ENCODE measurements at places on chromosomes 16 and 17.

DNA sequence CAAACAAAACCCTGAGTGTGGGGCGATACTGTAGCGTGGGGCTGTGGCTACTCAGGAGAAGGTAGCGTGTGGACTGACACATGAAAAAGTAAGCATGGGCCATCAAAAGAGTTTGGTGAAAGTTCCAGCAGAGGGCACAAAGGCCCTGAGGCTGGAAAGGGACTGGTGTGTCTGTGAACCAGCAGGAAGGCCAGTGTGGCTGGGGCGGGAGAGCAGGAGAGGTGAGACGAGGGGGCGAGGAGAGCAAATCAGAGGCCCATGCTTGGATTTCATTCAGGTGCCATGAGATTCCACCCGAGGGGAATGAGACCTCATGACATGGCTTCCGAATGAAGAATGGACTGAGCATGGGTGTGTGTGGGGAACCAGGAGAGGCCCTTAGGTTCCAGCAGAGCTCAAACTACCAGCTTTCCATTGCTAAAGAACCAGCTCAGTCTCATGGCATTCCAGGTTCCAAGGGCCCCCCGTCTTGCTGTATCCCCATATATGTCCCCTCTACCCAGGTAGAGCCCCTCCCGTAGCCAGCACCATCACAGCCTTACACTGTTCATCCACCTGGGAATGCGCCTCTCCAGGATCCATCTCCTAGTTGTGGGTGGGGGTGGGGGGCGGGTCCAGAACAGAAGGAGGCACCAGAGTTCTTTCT, 31.1 kb downstream of the TRPV2 start:
- no peak for DNase-seq

- no peak for DNase-seq
Observed at GRCh38 chr17:77720946-77721845, 237.3 kb upstream of the TNRC6C start.

DNA sequence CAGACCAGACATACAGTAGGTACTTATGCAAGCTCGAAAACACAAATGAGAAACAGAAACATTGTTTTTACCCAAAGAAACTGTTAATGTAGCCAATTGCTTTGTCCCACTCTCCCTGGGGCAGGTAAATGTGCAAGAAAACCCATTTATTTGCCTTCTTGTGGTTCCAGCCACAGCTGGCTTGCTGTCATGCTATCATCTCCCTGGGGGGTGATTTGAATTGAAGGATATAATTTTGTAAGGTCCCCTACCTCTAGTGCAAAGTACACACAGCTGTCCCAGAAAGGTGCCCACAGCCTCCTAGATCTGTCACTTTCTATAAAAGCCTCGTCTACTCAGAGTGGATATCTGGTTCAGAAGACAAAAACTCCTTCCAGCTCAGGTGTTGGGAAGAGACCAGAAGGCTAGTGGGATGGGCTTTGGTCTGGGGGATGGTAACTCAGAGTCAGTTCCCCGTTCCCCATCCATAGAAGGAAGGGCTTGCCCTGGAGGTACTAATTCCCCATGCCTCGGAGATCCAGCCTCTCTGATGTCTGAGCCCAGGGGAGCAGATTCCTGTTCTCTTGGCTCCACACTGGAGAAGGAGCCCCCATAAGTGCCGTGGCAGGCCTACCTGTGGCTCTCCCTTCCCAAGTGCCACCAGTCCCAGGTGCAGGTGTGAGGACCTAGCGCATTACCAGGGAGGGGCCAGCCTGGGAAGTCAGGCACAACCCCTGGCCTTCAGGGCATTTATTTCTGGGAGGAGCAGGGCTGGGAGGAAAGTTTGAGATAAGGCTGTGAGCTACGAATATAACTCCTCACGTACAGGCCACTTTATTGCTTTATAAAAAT, 2.4 kb upstream of the PRR15L start:
- DNase-seq = no peak

- peak; percentile 34 for DNase-seq
Observed at GRCh38 chr17:80036715-80037477, 454 bp downstream of the CCDC40 start.

DNA sequence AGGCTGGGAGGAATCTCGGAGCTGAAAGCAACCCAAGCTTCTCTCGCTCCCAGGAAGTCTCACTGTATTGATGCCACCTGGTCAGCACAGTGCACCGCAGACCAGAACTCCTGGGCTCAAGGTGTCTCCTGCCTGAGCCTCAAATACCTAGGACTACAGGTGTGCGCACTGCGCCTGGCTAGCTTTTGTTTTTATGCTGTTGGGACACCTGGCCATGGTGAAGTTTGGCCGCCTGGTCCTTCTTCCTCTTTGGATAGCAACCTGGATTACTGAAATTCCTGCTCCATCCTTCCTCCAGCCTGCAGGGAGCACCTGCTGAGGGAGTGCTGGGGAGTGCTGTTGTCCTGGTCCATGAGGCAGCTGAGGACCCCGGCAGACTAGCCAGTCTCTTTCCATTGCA, 56.6 kb downstream of the COTL1 start:
- no peak for DNase-seq

GRCh38 chr16:89052890-89053724, 40.5 kb upstream of the ACSF3 start:
- no peak for DNase-seq

- peak; percentile 67 for DNase-seq
Observed at GRCh38 chr17:1002771-1003555, 6.0 kb downstream of the TIMM22 start.

- DNase-seq = peak; percentile 27
Observed at GRCh38 chr16:9007177-9007794, 43.6 kb upstream of the USP7 start.

- DNase-seq = no peak
Observed at GRCh38 chr17:48928876-48929811, 15.5 kb downstream of the SNF8 start.

GRCh38 chr17:28181568-28181967, 137.4 kb upstream of the TMEM97 start:
- DNase-seq = no peak

- DNase-seq = no peak
Observed at GRCh38 chr17:7888184-7888920, at the start of gene CHD3. Gene CHD3 (plus strand): TSS chr17:7888789. CDS start chr17:7889001, 212 bp downstream.

GRCh38 chr16:78796221-78796866, 696.9 kb downstream of the WWOX start:
- DNase-seq = peak; percentile 1

DNA sequence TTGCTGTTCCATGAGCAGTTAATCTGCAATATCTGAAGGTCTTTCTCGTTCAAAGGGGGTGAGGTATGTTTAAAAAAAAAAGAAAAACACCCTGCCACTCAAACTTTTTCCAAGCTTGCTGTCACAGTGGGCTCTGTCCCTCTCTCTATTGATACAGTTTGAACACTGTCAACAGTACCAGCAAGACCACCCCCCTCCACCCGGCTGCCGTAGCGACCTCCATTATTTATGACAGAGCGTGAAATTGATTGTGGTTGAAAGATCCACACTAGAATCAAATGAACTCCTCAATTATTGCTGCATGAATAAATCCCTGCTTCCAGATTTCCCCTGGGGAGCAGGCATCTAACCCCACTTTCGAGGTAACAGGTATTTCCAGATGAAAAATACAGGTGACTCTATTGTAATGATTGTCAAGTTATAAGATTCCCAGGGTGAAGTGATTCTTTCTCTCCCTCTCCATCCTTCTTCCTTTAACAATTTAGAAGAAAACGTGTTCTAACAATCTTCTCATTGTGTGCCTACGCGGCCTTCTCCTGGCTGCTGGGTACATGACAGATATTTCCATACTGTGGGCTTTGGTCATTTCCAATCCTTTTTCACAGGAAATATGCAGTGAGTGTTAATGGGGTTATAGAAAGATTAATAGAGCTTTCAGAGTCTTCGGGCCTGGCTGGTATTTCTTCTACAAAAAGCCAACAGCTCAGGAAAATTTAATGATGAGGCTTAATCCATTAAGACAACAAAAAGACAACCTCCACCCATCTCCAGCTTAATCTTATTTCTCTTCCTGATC, 135.7 kb upstream of the C16orf82 start:
- no peak for DNase-seq

DNA sequence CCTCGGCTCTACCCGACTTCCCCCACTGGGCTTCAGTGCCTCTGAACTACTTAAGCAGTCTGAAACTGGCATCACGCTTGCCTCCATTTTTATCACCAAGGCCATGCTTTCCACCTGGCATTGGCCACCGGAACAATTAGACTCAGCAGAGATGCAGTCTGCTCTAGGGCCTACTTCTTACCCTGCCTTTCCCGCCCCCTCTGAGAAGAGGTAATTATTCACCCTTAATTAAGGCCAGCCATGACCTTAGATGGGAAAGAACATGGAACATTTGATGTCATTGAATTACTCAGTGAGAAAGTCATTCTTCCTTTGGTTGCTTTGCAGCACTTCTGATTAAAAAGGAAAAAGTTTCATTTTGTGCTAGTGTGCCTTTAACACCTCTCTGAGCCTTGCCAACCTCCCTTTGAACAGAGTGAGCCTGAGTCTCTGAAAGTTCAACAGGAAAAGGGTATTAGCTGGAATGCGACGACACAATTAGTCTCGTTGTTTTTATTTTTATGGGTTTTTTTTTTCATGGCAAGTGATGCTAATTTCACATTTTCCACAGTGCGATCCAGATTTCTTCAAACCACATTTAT, 60.9 kb upstream of the TNRC6A start:
- peak; percentile 88 for DNase-seq

DNA sequence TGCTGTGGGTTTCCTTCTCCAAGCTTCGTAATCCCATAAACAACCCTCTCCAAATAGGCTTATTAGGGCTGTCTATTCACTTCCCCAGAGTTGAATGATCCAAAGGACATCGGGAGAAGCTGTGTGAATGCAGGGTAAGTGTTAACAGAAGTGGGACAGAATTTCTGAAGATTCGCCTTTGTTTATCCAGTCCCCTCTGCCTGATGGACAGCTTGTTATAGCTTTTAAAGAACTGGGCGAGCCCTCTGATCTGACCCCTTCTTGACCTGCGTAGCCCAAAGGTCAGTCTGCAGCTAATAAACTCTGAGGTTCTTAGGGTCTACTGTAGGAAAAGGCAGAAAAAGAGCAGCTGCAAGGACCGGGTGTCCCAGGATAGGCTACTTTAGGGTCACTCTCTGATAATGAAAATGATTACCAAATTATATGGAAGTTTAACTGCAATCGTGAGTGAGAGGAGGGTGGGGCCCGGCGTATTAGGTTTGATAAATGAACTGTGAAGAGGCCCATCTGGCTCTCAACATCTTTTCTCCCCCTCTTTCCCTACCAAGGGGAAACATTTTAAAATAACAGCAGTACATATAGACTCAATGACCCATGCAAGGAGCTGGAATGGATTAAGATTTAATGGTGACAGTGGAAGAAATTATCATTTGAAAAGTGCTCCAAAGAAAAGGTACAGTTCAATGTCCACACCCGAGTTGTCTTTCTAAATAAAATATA, 233.4 kb downstream of the FTO start:
- no peak for DNase-seq

DNA sequence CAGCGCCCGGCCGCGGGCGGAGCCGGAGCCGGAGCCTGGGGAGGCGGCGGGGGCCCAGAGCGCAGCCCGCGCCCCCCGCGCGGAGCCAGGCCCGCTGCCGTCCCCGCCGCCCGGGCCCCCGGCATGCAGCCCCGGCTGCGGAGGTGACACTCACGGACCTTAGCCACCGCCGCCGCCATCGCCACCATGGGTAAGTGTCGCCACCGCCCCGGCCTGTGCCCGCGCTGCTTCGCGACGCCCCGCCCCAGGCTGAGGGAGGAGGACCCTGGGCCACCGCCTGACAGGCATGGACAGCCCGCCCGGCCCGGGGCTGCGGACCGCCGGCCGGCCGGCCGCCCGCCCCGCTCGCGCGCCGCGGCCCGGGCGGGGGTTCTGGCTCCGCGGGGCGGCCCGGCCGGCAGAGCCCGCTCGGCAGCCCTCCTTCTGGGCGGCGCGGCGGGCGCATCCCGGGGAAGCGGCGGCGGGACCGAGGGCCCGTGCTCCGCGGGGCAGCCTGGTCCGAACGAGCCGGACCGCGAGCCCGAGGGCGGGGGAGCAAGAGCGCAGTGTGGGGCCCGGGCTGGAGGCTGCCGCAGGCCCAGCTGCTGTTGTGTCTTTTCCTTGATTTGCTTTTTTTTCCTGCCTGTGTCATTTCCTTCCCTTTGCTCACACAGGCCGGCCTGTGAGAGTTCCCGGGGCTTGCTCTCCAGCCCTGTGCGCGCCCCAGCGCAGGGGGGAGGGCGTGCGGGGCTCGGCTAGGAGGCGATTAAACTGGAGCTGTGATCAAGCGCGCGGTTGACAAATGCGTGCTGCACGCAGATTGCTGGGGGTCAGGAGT, 565 bp downstream of the MAP3K3 start:
- peak; percentile 49 for DNase-seq

- DNase-seq = no peak
Observed at GRCh38 chr17:16301963-16302855, 51.1 kb downstream of the CENPV start.
